Caco-2 (cell line): ENCODE measurements at places on chromosomes 13 and 19.
A peak's percentile ranks its signal among the peaks of the same experiment; 100 is the strongest.

DNA sequence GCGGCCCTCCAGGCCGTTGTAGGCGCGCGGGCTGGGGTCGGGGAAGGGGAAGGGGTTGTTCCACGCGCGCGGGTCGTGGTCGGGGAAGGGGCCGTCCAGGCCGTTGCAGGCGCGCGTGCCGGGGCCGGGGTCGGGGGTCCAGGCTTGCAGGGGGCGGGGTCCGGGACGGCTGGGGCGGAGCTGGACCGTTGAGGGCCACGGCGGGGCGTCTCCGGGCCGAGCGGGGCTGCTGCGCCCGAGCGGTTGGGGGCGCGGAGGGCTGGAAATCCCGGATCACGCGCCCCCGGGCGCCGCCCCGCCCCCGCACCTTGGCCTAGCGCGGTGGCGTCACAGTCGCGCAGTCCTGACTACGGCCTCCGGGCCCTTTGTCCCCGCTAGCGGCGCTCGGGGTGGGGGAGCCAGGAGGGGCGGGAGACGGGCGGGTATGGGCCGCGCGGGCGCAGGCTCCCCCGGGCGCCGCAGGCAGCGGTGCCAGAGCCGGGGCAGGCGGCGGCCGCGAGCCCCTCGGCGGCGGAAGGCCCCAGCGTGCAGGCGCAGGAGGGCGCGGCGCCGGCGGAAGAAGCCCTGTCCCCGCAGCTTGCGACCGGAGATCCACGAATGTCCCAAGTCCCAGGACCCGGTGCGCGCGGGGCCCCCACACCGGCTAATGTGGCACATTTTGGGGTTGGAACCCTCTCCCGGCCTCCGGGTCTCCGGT is 665 bp downstream of the GPX4 start:
- DNase-seq = peak; percentile 88

GRCh38 chr13:43088093-43088511 is 64.7 kb downstream of the DNAJC15 start:
- DNase-seq = no peak

DNA sequence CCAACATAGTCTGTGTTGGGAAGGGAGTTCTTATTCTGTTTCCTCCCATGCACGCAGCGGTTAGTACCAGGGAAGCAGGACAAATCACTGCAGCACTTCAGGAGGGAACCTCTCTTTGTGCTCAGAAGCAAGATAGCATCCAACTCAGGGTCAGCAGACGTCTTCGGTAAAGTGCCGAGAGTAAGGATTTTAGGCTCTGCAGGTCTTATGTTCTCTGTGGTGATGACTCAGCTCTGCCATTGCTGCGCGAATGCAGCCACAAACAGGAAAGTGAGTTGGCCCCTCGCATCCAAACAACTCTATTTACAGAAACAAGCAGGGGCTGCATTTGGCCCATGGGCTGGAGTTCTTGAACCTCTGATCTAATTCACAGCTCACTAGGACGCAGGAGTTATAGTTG is 122.1 kb upstream of the SPATA13 start:
- no peak for DNase-seq

GRCh38 chr19:33948651-33949335 is 152.1 kb downstream of the KCTD15 start:
- DNase-seq = no peak

DNA sequence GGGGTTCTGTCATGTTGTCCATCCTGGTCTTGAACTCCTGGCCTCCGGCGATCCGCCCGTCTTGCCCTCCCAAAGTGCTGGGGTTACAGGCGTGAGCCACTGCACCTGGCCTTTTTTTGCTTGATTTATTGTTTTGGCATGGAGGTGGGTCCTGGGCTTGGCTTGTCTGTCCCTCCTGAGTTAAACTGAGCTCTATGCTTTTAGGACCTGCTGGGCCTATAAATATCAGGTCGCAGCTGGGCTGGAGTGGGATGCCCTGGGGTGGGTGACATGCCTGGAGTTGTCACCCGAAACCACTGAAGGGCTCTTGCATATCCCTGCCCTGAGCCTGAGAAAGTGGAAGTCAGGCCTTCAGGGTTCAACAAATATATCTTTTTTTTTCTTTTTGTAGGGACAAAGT is 5.5 kb downstream of the ARRDC5 start:
- no peak for DNase-seq

GRCh38 chr13:45456196-45456972 is 8.4 kb upstream of the COG3 start:
- DNase-seq = no peak

- DNase-seq = no peak
Observed at GRCh38 chr13:99886706-99887105, 84.9 kb downstream of the ZIC5 start.

DNA sequence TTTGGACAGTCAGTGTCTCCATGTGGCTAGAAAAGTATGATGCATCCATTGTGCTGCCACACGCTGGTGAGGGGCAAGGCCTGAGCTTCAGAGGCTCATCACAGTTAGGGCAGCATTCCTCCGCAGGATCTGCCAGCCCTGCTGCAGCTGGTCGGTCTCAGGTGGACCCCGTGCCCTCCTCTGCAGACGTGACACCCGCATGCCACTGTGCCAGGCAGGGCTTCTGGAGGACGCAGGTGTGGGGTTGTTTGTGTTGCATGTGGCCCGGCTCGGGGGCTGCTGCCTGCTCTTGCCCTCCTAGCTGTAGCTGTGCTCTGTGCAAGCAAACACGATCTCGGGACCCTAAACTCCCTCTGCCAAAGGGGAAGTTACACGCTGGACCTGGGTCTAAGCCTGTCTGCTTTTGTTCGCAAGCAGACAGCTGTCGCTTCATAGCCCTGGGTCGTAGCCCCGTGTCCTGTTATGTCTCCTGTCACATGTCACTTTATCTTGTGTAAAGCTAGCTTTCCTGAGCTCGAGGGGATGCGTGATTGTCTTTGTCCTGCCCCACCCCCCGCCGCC is 45.3 kb downstream of the SLC7A9 start:
- DNase-seq = no peak

DNA sequence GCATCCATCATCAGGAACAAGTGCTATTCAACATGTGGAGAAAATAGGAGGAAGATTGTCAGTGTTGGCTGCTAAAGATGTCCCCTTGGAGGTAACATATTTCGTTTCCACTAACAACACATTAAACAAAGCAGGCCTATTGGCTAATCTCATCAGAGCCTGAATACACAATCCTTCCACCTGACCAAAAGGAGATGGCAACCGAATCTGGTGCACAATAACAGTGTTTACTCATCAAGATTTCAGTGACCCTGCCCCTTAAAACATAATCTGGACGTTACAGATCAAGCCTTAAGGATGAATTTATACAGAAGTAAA is 582.5 kb downstream of the EFNB2 start:
- DNase-seq = no peak

GRCh38 chr13:93169980-93170379 is 56.6 kb upstream of the GPC6 start:
- DNase-seq = no peak

- DNase-seq = no peak
Observed at GRCh38 chr19:30441011-30441410, 68.8 kb downstream of the ZNF536 start.

DNA sequence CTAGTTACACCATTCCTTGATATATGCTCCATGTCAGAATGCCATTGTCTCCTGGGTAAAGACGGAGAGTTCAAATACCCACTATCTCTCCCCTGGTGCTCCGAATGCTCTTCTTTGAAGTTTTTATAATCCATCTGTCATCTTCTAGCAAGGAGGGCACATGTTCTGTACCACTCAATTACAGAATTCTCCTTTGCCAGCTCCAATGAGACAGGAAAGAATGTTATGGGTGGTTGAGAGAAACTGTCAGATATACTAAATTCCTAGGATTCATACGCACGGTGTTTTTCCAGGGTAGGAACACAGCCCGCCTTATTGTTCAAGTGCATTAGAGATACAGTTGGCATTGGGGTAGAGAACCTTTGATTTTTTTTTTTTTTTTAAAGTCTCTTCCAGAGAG is 118.0 kb upstream of the ZNF536 start:
- no peak for DNase-seq

DNA sequence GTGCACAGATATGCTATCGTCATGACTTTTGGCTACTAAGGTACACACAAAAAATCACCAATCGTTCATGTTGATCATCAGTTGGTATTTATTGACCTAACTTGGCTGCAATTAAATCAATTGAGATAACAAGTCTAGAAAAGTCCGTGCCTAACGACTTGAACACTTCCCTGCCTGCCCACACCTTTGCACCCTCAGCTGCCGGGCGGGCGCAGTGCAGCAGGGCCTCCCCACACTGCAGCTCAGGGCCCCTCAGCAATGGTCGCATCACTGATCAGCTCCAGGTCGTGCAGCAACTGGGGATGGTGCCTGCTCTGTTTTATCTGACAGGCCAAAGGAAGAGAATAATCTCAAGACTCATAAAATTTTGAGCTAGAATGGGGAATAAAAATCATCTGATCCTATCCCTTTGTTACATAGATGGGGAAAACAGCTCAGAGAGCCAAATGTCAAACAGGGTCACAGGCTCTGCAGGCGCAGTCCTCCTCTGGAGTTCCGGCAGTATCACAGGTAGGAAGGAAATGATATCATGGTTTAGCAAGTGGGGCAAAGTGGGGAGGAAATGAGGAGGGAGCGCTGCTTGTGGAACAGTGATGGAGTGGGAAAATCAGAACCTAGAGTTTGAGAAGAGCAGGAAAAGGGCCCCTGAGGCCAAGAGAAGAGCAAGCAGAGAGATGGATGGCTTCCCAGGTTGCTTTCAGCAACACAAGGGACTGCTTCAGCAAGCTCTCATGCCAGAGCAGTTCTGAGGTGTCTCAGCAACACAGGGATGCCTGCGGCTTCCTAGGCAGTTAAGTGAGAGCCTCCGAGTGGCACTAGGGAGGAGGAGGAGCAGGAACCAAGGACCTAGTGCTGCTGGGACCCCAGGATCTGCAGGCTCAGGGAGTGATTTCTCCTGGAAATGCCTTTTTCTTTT is 57.5 kb downstream of the SLC7A1 start:
- DNase-seq = no peak

DNA sequence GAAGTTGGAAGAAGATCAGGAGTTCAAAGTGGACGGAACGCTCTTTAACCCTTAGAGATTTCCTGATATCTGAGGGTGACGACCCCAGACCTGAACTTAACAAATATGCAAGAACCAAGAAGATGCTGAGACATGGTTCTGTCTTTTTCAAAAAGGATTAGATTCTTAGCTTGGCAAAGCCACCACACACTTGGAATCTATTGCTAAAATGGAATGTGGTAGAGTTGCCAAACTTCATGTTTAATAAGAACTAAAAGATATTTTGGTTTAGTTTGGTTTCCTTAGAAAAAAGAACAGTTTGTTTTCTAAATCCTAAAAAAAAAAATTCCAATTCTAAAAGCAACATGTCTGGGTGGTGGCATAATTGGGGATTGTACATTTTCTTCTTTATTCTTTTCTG is 29.5 kb downstream of the UNC13A start:
- no peak for DNase-seq

DNA sequence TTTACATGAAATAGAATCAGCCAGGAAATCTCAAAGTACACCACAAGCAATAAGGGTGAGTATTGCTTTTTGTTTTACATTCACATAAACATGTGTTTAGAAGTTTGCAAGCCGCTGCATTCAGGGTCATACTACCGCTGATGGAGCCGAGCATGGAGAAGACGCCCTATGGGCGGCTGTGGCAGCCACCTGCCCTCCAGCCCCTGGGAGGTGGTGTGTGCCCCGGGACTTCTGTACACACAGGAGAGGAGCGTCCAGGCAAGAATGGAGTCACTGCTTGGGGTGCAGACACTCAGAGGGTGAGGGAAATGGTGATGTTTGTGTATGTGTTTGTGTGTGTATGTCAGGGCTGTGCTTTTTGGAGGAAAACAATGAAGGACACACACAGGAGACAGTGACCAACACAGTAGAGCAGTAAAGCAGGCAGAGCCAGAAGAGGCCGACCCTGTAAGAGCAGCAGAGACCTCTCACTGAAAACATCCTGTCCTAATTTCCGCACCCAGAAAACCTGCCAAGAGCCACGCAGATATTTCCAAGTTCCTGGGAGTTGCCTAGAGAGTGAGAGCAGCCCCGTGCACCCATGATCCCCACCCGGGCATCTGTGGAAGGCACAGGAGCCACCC is 108.1 kb upstream of the GJB6 start:
- DNase-seq = no peak
